Urinary bladder (tissue), 4 donors: ENCODE measurements at places on chromosomes 4 and X.

DNA sequence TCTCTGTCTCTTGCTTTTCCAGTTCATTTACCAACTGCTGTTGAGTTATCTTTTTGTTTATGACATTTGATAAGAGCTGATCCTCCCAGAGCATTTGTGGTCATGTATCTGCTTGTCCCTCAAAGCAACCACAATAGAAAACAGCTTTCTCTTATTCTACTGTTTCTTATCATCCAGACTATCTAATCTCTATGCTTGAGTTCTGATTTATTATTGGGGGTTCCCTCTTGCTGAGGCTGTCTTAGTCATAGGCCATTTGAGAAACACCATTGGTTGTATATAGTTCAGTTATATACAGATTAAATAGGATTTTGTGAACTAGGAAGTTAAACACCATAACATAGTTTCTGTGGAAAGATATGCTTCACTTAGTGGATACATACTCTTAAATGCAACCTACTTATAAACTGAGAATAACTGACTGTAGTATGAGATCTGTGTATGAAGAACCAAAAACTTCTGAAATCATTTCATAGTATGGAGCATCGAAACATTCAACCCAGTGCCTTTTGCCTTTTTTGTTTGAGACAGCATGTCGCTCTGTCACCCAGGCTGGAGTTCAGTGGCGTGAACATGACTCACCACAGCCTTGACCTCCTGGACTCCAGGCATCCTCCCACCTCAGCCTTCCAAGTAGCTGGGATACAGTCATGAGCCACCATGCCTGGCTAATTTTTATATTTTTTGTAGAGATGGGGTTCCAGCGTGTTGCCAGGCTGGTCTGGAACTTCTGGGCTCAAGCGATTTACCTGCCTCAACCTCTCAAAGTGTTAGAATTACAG, 75.8 kb downstream of the STIM2 start:
- DNase-seq = no peak

- no peak for DNase-seq
These were observed 13.7 kb upstream of the HTRA3 start for GRCh38 chr4:8255698-8256441.

GRCh38 chr4:27662426-27662825, 801.8 kb downstream of the STIM2 start:
- DNase-seq = no peak

DNA sequence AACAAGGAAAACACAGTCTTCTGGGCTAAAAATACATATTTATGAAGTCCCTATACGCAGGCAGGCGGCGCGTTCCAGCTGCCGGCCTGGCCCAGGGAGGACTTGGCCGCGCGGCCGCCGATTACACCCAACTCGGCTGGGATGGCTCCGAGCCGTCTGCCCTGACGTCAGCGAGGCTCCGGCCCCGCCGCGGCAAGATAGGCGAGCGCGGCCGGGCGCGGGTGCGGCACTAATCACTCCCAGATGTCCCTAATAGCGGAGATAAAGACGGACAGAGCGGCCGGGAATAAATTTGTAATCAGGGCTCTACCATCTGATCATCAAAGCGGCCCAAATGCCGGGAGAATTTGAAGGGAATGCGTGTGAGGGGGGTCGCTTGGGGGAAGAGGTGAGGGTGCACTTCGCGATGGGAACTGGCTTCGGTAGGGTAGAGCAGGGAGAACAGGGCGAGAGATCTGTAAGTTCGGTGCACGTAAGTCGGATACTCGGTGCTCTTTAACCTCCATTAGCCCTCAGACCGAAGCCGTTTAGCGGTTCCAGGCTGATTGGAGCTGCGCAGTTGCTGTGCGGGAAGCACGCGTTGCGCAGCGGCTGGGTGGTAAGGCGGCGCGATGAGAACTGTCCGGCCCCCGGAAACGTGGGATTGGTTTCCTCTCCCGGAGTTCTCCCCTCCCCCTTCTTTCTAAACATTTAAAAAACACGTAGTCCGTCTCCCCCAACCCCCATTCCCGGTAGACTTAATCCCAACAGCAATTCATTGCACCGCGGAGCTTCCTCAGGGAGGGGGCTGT, 7.7 kb downstream of the HAND2 start:
- no peak for DNase-seq

DNA sequence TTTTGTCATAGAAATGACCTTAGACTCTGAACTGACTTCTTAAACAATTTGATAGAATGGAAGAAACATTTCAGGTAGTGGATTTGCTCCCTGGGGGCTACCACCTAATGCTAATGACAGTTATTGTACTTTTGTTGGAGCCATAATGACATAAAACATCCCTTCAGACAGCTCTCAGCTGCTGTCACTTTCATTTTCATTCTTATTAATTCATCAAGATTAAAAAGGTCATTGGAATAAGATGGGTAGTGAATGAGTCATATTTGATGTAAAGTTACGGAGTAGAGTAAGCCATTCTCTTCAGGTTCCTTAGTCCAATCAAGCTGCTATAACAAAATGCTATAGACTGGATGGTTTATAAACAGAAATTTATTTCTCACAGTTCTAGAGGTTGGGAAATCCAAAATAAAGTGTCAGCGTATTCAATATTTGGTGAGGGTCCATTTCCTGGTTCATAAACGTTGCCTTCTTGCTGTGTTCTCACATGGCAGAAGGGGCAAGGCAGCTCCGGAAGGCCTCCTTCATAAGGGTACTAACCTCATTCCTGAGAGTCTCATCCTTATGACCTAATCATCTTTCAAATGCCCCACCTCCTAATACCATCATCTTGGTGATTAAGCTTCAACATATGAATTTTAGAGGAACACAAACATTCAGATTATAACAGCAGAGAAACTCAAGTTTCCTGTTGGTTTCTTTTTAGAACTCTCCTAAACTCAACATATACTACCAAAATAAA, 268.5 kb downstream of the ARAP2 start:
- DNase-seq = no peak

DNA sequence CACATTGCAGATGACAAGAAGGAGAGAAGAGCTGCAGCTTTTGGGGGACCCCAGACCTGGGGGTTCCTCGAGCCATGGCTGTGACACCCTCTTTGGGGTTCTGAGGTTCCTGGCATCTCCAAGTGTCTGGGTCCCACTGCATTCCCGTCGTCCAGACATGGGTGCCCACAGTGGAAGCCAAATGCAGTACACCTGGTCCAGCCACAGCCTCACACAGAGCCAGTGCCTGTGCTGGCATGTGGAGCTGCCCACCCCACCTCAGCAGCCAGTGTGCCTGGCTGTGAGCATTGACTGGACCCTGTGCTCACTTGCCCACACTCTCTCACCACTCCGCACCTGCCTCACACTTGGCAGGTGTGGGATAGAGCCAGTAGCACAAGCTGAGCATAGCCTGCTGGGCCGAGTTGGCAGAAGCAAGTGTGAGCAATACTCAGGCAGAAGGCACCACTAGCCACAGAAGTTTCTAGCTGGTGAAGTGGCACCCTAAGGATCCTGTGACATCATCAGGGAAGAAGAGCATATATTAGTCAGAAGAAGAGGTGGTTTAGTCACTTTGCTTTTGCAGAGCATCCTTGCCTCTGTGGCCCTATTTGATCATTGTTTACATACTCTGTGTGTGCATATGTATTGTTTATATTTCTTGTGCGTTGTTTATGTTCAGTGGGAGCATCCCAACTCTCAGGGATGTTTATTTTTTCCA, 65.0 kb upstream of the MAGEB2 start:
- no peak for DNase-seq

DNA sequence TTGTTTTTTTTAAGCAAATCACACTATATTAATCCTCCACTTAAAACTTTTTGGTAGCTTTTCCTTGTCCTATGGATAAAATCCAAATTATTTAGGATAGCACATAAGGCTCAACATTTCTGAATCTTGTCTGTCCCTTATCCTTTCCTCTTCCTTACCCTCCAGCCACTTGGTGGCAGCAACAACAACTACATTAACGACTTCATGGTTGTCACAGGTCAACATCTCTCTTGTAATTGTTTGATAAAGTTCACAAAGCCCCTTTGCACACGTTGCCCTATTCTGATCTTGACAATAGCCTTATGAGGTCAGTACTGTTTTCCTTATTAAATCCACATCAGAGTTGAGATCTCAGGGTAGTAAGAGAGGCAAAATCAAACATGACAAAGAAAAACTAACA, 269.0 kb upstream of the PABPC4L start:
- DNase-seq = no peak

DNA sequence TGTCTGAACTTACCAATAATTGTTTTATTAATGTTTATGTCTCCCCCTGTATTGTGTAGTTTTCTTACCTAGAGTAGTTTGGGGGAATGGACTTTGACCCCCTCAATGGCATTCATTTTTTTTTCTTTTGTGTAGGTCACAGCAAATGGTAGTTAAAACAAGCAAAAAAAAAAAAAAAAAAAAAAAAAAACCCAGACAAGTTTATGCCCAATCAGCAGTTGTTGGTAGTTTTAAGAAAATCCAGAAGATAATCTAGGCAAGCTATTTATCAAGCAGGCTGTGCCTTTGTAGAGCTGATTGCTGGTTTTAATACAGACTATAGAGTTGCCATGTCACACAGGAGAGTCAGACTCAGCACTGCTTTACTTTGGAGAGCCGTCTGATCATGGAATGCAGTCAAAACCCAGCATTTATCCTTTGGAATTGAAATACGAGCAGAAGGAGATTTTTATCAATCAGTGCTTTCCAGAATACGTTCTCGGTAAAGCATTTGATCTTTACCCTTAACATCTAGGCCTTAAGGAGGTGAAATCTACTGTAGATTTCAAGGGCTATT, 16.6 kb downstream of the DCUN1D4 start:
- no peak for DNase-seq

DNA sequence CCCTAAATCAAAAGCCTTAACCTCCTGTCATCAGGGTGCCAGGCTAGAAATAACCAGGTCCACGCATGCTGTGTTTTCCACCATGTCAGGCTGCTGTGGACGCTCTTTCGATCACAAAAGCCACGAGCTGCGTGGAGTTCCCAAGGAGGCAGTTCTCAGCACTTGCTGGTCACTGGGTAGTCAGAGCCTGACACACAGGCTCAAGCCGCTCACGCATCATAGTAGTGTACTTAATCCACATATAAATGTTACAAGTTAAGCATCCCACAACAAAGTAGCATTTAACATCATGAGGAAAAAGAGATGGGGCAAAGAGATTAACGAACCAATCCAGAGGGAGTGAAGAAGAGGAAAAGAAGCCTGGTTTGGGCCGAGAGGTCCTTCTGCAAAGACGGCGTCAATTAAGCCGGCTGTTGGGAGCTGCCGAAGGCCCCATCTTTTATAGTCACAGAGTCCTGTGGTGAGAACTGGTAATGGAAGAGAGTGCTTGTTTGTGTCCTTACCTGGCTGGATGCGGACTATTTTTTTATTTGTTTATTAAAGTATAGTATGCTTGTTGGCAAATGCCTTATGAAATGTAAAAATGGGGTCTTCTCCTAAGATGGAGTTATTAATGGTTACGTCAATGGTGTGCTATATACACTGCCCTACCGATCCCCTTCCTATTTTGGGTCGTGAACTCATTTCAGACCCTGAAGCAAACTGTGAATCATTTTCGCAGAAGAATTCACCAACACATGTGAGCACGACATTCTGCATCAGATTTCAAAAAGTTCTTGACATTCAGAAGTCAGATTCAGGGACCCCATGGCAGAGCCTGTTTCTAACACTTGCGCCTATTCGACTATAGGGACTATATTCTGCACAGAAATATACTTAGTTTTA, 675 bp downstream of the PRIMPOL start:
- DNase-seq = peak; percentile 28

- DNase-seq = no peak
These were observed 1393.9 kb downstream of the ARAP2 start for GRCh38 chr4:34850421-34850820.

- no peak for DNase-seq
These were observed 20.2 kb downstream of the PPA2 start for GRCh38 chr4:105453550-105454205.

DNA sequence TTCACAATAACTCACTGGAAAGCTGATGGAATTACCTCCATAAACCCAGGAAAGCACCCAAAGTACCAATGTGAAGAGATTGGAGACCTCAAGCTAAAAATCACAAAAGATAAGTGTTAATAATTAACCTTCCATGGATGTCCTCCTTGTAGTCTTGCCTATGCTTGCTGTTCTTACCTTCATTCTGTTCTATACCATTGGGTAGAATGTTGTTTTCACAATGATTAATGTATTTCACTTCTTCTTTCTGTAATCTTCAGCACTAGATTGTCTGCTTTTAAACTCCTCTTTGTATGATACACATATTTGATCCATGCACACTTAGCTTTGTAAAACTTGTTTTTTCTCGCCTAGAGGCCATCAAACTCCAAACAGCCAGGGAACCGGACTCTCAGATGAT, 570.3 kb downstream of the RAPGEF2 start:
- DNase-seq = no peak

- DNase-seq = no peak
These were observed 155.4 kb upstream of the FTHL17 start for GRCh38 chrX:31227250-31227649.

- peak; percentile 70 for DNase-seq
These were observed at the start of gene HOPX for GRCh38 chr4:56681158-56681852. HOPX (minus strand) TSS chr4:56681296; CDS start chr4:56657816, 23,480 bp downstream.

- no peak for DNase-seq
These were observed 10.7 kb downstream of the CLNK start for GRCh38 chr4:10673817-10674369.

- DNase-seq = no peak
These were observed 124.6 kb downstream of the DCHS2 start for GRCh38 chr4:154366956-154367355.

- no peak for DNase-seq
These were observed 10.5 kb downstream of the USP11 start for GRCh38 chrX:47243351-47243750.

GRCh38 chr4:127534041-127534825, 98.5 kb upstream of the INTU start:
- no peak for DNase-seq

DNA sequence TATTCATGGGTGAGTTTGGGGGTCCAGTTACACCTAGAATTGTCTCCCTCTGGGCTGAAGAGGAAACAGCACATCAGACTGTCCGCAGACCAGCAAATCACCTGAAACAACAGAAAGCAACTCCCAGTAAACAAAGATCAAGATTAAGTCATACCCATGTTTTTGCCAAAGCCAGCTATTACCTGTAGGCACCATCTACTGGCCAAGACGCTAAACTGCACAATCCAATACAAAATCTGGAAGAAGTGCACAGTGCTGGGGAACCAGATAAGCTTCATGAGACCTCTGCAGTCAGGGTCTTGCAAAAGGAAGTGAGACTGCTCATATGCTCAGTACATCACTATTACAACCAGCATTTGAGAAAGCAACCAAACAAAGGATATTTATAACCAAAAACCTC, 157.5 kb upstream of the ITM2A start:
- DNase-seq = no peak

- DNase-seq = no peak
These were observed 837 bp downstream of the CITED1 start for GRCh38 chrX:72304877-72305276.

DNA sequence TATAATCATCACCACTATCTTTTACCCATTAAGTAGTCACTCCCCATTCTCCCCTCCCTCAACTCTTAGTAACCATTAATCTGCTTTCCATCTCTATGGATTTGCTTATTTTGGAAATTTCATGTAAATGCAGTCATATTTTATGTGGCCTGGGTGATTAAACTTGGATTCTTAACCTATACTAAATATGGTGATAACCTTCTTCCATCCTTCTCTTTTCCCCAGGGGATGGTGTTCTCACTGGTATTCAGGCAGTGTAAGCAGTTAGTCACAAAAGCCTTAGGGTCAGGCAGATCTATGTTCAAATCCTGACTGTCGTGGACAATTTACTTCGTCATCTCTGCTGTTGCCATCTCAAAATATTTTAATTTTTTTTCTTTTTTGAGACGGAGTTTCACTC, 29.6 kb downstream of the RAB40AL start:
- DNase-seq = no peak

GRCh38 chr4:113303315-113303714, 253.9 kb downstream of the ANK2 start:
- no peak for DNase-seq

GRCh38 chrX:130691576-130691975, 211.4 kb downstream of the ENOX2 start:
- no peak for DNase-seq
